Dorsolateral prefrontal cortex (tissue), 122 donors: ENCODE measurements at places on chromosomes 3 and 15.
A peak's percentile ranks its signal among the peaks of the same experiment; 100 is the strongest.

DNA sequence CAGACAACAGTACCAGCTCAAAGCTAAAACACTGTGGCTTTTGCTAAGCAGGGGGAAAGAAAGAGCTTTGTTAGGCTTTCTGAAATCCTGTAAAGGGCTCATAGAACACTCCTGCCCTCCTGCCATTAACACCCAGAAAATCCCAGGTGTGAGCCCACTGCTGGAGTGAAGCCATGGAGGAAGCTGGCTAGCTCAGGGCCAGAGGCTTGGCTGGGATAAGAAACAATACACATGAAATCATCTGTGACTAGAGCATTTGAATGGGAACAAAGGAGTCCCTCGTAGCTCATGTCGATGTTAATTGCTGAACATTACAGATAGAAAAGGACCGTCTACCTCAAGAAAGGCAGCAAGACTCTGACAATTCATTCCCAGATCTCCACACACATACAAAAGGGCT lies 23.5 kb downstream of the RUVBL1 start:
- DNase-seq: no peak

- no peak for DNase-seq
Measured at GRCh38 chr3:81799403-81799802, 38.0 kb upstream of the GBE1 start.

DNA sequence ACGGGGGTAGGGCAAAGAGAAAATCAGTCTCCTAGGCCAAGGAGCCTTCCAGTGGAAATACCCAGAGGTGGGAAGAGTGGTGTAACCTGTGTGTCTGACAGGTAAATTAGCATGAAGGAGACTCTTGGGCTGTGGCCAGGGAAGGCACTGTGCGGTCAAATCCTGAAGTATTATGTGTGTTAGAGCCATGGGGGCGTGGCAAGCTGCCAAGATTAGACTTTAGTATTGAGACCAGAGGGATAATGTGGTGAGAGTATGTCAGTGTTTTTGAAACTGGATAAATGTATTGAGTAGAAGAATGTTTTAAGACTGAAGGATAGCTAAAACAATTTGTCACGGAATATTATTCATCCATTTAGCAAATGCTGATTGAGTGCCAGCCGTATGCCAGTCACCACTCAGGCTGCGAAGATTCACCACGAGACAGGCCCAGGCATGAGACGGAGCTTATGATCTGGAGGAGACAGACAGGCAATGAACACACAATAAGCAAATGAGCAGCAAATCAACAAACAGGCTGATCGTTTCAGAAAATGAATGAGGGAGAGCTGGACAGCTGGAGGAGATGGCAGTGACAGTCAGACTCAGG lies 445.9 kb downstream of the MCTP2 start:
- no peak for DNase-seq

GRCh38 chr15:74375303-74375693 lies 7.9 kb upstream of the CYP11A1 start:
- peak; percentile 70 for DNase-seq

GRCh38 chr3:146521394-146521793 lies 23.0 kb downstream of the PLSCR1 start:
- DNase-seq: no peak

DNA sequence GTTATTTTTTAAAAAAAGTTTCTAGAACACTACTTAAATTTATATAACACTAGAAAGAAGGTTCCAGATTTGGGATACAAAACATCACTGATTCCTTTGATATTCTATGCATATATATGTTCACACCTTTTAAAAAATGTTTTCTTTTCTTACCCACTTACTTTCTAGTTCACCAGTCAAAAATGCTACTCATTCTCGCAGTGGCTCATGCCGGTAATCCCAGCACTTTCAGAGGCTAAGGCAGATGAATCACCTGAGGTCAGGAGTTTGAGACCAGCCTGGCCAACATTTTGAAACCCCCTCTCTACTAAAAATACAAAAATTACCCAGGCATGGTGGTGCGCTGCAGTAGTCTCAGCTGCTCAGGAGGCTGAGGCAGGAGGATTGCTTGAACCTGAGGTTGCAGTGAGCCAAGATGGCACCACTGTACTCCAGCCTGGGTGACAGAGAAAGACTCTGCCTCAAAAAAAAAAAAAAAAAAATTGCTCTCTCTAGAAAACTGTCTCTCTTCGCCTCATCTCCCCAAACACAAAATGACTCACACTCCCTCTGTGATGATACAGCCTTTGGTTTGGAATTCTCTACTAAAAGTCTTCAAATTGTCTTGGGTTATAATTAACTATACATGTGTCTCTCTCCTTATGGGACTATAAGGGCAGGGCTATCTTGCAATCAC lies 52.6 kb upstream of the TGFBR2 start:
- DNase-seq: no peak

- no peak for DNase-seq
Measured at GRCh38 chr3:45329761-45330305, 58.5 kb upstream of the LARS2 start.

GRCh38 chr3:87855616-87856015 lies 203.2 kb downstream of the CGGBP1 start:
- DNase-seq: no peak

GRCh38 chr15:71804695-71805470 lies 5.5 kb upstream of the NR2E3 start:
- no peak for DNase-seq

DNA sequence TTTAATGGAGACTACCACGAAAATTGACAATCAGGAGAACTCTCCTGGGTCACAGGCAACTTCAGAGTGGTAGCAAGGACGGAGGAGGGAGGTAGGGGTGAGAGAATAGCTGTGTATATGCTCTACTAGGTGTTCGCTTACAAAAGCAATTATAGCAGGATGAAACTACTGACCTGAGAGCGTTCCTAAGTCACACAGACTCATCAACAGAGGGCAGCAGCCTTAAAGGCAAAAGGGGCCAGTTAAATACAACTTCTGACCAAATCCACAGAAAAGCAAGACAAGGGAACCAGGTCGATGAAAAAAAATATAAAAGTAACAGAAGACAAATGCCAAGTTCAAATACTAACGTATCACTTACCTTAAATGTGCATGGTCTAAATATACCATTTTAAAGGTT lies 894.6 kb downstream of the PLOD2 start:
- no peak for DNase-seq

GRCh38 chr3:30657914-30658313 lies 51.5 kb downstream of the TGFBR2 start:
- no peak for DNase-seq

DNA sequence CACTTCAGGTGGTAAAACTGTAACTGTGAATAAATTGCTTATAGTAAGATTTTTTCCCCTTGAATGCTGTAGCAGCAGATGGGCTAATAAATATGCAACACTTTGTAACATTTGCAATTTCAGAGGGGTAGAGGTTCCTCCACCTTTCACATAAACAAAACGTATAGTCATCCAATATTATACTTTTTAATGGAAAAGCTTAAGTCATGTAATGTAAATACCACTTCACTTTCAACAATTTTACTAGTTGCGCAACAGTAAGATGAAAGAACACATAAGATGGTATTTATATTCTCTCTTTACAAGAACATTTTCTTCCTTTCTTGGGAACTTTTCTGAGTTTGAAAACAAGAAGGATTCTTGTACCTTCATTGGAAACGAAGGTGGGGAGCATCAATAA lies 56.6 kb upstream of the FAM3D start:
- DNase-seq: no peak

DNA sequence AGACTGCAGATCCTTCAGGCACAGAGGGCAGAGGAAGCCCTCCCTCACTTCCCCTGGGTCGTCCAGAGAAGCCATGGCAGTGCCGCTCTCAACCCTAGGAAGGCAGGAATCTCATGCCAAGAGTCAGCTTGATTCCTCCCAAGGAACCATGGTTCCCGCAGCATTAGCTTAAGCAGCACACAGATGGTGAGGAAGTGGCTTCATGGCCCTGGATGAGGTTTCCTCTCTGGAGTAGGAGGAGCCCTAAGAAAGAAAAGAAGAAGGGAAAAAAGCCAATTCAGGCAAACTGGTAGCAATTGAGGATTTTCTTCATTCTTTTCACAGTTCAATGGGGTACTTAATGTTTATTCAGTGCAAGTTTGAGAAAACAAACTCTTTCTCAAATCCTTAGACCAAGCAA lies 2.9 kb downstream of the RBSN start:
- no peak for DNase-seq

DNA sequence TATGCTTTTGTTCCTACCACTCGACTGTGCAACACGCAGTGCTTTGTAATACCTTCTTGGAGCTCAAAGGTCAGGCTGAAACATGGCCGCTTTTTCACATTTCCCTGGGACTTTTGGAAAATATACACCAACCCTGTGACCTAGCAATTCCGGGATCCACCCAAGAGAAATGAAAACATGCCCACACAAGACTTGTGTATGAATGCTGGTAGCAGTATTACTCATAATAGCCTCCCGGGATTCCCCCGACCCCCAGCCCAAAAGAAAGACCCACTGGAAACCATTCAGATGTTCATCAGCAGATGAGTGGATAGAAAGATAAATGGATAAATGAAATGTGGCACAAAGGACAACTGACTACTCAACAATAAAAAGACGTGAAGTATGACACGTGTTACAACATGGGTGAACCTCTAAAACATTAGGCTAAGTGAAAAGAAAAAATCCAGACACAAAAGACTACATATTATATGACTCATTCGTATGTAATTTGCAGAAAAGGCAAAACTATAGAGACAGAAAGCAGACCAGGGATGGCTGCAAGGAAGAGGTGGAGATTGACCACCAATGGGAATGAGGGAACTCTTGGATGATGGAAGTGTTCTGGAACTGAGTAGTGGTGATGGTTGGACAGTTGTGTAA lies 104.1 kb downstream of the PGPEP1L start:
- DNase-seq: no peak

DNA sequence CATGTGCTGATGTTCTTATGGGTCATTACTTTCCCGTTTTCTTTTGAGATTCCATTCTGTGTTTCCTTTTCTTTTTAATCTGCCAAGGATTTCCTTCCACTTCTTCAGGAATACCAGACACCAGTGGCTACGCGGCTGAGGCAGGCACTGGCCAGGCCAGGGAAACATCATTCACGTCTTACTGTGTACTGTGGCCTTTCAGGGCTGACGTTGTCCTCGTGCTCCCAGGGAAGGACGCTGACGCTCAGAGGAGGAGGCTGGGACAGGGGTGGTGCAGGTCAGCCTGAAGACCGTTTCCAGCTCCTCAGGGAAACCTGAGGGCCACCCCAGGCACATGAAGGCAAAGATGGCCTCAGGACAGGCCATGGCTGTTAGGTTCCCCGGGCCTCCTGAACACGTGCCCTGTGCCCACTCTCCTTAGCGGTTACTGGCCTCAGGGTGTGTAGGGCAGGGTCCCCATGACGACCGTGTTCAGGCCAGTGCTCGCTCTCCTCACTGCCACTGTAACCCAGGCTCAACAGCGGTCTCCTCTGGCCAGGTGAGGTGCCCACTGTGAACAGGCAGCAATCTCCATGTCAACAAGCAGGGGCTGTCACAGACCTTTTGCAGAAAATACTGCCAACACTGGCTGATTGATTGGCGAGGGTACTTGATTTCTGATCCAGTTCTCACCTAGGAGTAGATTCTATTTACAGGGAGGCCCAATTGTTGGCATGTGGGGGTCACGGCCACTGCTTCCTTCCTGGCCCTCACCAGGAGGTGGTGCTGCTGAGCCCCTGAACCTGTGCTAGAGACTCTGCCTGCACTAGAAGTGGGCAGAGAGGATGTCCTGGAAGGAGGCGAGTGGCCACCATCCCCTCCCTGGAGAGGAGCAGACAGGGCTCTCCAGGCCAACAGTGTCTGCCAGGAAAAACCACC lies 169.5 kb downstream of the ATP10A start:
- no peak for DNase-seq

DNA sequence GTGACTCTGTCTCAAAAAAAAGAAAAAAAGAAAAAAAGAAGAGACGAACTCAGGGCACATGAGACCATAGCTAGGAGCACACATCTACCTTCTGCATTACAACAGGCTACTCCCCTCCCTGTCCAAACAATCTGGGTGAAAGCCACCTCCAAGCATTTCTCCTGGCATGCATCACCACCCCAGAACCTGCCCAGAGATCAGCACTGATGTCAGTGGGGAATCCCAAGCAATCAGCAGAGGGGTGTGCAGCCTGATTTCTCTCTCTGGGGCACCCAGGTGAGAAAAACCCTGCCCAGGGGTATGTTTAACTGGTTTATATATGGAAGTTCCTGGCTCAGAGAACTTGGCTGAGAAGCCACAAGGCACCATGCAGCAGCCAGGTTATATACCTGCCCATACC lies 59.4 kb downstream of the CDC25A start:
- DNase-seq: no peak

GRCh38 chr3:24242012-24242698 lies 252.5 kb downstream of the THRB start:
- DNase-seq: no peak

GRCh38 chr3:114011059-114011797 lies 45.1 kb downstream of the CCDC191 start:
- DNase-seq: no peak

DNA sequence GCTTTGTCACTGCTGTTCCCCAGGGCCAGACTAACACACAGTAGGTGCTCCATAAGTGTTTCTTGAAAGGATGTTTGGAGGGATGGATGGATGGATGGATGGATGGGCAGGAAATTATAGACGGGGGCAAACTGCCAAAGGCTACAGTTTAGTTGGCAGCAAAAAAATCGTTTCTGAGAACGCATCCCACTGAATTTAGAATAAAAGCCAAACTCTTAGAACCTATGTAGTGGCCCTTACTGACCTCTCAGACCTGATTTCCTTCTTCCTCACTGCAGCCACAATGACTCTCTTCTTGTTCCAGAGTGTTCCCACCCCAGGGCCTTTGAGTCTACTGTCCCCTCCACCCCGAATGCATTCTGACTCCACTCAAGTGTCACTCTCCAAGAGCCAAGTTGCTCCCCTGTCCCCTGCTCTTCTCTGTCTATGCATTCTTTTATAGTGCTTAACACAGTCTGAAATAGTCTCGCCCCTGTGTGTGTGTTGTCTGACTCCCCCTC lies 5.2 kb upstream of the GATA2 start:
- DNase-seq: no peak

DNA sequence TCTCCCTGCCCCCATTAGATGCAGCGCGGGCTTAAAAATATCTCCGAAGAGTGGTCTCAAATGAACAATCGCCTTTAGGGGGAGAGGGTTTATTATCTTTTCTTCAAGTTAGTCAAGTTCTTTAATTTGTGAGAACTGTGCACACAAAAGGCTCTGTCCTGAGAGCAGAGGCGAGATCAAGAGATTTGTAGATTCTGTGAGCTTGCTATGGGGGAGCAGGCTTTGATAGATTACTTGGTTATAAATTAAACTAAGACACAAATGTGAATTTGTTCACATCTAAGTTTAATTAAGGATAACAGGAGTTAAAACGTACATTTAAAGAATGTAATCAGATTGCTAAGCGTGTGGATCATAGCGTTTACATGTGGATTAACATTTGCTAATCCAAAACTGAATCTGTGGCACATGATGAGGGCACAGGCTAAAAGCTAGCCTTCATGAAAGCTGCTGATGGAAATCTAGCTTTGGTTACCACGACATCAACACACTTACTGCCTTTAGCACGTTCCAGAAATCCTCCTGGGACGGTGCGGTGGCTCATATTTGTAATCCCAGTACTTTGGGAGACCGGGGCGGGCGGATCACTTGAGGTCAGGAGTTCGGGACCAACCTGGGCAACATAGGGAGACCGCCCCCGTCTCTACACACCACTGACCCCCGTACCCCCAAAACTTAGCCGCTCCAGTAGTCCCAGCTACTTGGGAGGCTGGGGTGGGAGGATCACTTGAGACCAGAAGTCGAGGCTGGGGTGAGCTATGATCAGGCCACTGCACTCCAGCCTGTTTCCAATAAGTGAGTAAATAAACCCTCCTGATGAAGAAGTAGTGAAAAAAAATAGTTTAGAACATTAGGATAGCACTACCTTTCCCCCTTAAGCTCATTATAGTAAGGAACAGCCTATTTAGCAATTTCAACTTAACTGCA lies 1.0 kb upstream of the PRTG start:
- no peak for DNase-seq

- DNase-seq: no peak
Measured at GRCh38 chr3:141049681-141050080, 1.5 kb upstream of the SPSB4 start.
